Cortex of kidney (tissue), 1 donor: ENCODE measurements at places on chromosomes 5 and 9.

DNA sequence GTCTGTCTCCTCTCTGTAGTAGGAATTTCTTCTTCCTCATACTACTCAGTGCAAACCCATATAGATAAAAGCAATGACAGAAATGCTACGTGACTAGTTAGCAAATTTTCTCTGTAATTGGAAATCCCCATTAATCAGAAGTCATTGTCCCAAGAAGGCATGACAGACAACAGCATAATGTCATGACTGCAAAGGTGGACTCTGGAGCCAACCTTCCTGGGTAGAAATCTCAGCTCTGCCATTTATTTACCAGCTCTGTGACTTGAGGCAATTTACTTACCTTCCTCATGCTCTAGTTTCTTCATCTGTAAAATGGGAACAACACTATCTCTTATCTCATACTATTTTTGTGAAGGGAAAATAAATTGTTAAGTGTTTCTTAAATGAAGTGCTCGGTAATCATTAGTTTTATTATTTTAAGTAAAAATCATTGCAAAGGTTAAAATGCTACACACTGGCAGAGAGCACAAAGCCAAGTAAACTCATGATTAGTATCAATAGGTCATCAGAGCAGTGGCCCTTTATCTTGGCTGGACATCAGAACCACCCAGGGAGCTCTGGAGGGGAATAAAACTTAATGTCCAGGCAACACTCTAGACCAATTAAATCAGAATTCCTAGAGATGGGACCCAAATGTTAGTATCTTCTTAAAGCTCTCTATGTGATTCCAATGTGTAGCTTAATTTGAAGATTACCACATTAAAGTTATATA is 43.8 kb upstream of the FST start:
- no peak for DNase-seq

DNA sequence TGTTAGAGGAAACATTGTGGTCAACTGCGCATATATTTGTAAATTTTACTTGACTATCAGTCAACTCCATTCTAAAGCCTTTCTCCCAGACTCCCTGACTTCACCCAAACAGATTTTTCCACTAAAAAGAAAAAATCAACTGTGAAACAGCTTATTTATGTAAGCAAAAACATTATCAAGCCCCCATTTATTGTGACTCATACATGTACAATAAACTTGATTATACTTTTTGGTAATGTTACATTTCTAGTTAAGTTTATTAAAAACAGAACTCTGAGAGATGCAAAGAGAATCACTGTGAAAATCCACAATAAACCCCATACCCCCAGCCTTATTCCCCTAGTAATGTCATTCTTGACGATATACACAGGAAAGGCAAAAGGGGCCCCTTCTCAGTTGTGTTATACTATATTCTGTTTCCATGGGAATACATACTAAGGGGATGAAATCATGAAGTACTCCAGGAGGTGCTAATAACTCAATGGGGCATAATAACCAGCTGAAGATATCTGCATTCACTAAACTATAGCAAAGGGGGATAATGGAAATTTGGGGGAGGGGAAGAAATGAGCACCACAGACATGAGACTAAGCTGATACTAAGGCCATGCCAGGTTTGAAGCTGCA is 616.0 kb downstream of the ACTL7B start:
- DNase-seq, result no peak

GRCh38 chr5:138748630-138749081 is 4.6 kb upstream of the CTNNA1 start:
- DNase-seq, result no peak

DNA sequence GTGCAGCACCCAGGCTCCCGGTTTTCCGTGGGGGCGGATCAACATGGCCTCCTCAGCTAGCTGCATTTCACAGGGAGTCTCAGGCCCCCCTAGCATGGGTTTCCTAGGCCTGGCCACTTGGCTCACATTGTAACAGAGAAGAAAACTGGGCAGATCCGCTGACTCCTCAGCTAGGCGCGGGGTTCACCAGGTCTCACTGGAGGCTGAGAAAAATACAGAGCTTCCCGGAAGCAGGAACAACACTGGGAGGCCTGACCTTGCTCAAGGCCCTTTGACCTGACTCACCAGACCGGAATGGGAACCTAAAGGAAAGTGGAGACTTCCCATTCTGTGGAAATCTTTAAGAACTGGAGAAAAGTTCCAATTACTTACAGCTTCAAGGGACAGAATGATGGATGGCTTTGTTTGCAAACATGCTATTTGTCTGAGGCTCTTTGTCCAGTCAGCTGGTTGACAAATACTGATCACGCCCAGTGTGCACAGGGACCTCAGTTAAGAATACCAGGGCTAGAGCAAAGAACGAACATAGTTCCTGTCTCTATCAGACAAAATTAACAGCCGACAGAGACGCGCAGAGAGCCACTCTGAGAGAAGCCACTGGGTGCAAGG is 88.7 kb upstream of the LRRTM2 start:
- no peak for DNase-seq

DNA sequence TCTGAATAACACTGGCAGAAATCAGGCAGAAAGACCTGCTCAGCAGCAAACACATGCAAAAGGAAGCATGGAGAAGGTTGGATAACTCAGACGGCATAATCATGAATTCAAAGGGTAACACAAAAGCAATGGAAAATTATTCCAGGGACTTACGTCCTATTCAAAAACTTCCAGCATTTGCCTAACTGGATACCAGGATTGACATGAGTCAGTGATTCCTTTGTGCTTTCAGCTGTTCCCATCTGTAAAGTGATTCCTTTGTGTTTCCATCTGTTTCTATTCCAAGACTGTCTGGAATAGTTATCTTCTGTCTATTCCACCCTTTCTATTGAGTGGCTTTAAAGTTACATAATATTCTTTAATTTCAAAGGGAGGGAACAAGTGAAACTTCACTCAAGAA is 1361.7 kb upstream of the CDH9 start:
- DNase-seq, result no peak

DNA sequence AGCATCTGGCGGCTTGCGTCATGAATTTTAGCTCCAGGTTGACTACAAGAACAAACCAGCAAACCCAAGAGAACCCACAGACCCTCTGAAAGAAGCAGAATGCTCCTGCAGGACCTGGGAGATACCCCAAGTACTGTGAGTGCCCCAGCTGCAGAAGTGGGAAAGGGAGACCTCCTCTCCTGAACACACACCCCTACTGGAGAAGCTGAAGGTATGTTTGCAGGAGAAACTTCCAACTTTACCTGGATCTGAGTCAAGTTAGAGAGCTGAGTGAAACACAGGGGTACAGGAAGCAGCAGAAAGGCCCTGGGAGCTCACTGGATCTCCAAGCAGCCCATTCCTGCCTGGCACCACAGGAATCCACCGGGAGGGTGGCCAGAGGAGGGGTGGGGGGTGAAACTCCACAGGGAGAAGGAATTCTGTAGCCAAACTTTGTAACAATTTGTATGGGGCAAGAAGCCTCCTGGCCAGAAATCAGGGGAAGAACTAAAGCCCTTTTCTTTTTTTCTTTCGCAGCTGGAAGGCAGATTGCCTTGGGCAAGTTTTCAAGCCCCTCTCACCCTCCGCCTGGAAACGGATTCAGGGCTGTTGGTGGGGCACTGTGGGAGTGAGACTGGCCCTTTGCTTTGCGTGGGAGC is 576.2 kb downstream of the BNC2 start:
- no peak for DNase-seq

- DNase-seq, result no peak
Measured at GRCh38 chr9:98502311-98502975, 206.3 kb downstream of the GABBR2 start.

DNA sequence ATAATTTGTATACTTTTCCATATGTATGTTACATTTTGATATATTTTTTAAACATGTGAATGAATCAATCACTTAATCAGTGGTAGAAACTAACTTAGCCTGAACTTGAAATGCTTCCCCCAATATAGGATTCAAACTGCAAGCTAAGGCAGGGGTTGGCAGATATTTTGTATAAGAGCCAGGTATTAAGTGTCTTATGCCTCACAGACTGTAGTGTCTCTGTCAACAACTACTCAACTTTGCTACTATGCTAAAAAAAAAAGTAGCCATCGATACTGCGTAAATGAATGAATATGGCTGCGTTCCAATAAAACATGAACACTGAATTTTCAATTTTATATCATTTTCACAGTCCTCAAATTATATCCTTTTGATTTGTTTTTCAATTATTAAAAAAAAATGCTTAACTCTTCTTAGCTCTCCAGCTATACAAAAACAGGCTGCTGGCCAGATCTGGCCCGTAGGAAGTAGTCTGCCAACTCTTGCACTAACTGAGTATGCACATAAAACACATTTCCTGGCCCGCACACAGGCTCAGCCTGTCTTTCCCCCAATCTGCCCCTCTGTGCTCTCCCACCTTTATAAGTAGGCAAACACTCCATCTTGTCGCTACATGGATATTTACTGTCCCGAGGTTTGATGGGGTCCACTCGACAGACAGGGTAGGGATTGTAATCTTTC is 91.8 kb downstream of the SAXO1 start:
- no peak for DNase-seq

- DNase-seq, result no peak
Measured at GRCh38 chr5:145835848-145836239, 702 bp upstream of the PRELID2 start.

- DNase-seq, result no peak
Measured at GRCh38 chr5:89277816-89278215, 394.8 kb upstream of the MEF2C start.

GRCh38 chr5:84718377-84718776 is 333.7 kb upstream of the EDIL3 start:
- DNase-seq, result no peak

- no peak for DNase-seq
Measured at GRCh38 chr9:84027201-84027600, 46.6 kb downstream of the RMI1 start.

- DNase-seq, result no peak
Measured at GRCh38 chr5:19918780-19919179, 69.2 kb downstream of the CDH18 start.

- DNase-seq, result no peak
Measured at GRCh38 chr9:84589542-84589941, 80.0 kb upstream of the NTRK2 start.

- DNase-seq, result no peak
Measured at GRCh38 chr5:78811121-78811817, 162.7 kb upstream of the LHFPL2 start.

- DNase-seq, result no peak
Measured at GRCh38 chr9:88414298-88414697, 26.1 kb downstream of the SPIN1 start.

GRCh38 chr9:8071445-8071798 is 271.8 kb upstream of the DMAC1 start:
- no peak for DNase-seq

- no peak for DNase-seq
Measured at GRCh38 chr5:25090275-25090674, 445.5 kb upstream of the CDH10 start.

- DNase-seq, result no peak
Measured at GRCh38 chr9:83956086-83956435, 24.0 kb downstream of the HNRNPK start.

GRCh38 chr9:72292256-72292682 is 72.7 kb downstream of the ZFAND5 start:
- DNase-seq, result no peak

- DNase-seq, result no peak
Measured at GRCh38 chr5:35813521-35813920, 43.2 kb upstream of the IL7R start.

DNA sequence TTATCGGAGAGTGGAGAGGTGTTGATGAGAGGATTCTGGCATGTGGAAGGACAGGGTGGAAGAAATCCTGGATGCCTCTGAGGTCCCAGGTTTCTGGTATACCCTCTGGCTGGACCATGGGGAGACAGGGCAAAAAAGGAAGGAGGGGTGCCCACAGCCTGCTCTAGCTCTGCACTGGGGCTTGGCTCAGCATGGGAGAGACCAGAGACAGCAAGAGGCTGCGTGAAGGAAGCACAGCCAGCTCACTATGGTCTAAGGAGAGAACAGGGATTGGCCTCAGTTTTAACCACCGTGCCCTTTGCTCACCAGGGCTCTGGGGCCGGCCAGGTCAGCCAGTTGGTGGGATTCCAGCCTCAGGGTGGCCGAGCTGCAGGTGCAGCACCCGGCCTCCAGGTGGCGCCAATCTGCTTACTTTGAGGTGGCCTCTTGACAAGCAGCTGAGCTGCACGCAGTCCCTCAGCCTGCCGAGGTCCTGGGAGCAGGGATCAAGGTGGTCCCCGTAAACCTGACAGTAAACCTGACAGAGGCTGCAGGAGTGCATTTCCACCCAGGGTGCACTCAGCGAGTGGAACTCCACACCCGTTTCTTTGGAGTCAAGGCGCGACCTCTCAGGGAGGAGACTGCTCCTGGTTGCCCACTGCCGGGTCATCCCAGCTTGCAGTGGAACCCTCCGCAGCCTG is 25.0 kb upstream of the SPTLC1 start:
- no peak for DNase-seq

DNA sequence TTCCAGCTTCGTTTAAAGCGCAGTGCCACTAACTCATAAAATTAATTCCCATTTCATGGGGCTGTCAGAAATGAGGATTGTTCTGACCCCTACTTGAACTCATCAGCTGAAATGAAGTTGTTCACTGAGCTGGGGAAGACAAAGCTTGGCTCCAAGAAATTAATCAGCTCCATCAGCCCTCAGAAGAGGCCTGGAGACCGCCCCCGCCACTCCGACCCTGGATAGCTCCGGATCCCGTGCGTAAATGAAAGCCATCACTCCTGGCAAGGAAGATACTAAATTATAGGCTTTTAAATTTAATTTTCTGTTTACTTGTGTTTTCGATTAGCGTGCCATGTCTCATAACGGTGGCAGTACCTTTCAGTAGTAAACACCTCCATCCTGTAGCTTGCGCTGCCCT is 142.8 kb upstream of the IRX2 start:
- DNase-seq, result no peak

DNA sequence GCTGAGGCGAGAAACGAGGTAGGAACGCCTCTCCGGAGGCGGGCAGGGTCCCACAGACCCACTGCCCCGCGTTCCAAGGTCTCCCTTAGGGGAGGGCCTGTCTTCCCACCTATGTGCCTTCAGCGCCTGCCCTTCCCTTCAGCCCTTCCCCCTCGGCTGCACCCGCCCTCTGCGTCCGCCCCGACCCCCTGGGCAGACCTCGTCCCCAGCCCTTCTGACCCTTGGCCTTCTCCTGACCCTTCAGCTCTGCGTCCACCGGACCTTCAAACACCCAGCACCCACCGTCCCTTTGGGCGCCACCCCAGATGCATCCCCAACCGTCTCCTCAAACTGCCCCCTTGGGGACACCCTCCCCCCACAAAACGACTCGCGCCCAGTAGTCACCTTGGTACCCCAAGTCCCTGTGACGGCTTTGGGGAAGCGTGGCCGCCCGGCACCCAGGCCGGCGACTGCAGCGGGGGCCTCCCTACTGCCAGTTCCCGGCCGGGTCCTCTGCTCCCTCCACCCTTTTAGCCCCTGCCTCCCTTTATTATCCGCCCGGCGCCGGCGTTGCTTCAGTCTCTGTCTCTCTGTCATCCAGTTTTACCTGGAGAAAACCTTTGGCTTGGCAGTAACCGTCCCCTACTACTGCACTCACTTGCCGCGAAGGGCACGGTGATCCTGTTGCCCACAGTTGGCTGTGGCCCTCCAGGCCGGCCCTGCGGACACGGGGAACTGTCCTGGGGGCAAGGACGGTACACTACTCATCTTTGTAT is 421 bp downstream of the RUSC2 start:
- DNase-seq, result no peak
